ENCODE measurements at places on chromosomes 11 and 22.

DNA sequence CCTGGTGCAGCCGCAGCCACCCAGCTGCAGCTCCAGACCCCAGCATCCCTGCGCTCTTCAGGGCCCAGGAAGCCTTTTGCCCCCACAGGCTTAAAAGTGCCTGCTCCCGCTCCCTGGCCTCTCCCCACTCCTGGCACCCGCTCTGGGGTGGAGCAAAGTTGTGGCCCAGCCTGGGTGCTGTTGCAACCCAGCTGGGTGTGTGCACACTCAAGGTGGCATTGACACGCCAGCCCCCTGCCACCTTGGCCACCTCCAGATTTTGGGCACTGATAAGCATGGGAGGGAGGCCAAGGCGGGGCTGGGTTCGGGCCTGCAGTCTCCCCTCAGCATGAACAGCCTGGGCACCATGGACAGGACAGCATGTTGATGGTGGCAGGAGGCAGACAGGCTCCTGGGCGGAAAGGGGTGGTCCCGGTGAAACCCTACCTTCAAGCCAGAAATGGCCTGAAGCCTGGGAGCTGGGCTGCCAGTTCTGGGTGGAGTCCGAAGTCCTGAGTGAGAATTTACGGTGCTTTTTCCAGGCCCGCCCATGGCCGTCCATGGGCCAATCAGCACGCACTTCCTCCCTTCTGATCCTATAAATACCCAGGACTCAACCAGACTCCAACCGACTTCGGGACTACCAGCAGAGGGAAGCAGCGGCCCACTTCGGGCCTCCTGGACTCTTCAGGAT, 23.6 kb upstream of the RNASEH2C start:
- no peak for DNase-seq

- no peak for DNase-seq
These were observed 13.3 kb downstream of the ROBO4 start for GRCh38 chr11:124884340-124884739.

- no peak for DNase-seq
These were observed 38.4 kb upstream of the THY1 start for GRCh38 chr11:119461229-119461963.

GRCh38 chr11:11756718-11757117, 85.1 kb upstream of the USP47 start:
- DNase-seq, result no peak

All from T-helper 22 cell (primary cell).